ENCODE measurements at places on chromosomes 3 and 15. TPM values are rescaled to one million over a fixed set of nuclear protein-coding genes. Genes with fewer than 3 reads are reported as not detected.

- no peak for DNase-seq
Measured at GRCh38 chr3:42960786-42961185, 18.3 kb upstream of the GASK1A start.

DNA sequence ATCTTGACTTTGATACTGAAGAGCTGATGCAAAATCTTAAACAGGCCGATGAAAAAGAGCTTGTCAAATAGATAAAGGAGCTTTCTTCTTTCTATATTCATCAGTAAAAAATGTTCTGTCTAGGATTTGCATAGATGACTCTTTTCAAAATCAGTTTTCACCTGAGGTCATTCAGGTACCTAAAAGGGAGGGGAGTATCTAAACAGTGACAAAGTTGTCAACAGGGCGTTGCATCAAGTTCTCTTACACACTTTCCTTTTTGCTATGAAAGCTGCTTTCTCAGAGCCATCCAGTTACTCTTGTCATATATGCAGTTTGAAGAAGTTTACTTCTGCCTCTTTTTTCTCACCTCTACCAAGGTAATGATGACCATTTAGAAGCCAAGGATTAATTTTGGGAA, 60.0 kb downstream of the AKAP13 start:
- no peak for DNase-seq

- DNase-seq, result no peak
Measured at GRCh38 chr3:118900737-118901525, 133.7 kb downstream of the IGSF11 start.

DNA sequence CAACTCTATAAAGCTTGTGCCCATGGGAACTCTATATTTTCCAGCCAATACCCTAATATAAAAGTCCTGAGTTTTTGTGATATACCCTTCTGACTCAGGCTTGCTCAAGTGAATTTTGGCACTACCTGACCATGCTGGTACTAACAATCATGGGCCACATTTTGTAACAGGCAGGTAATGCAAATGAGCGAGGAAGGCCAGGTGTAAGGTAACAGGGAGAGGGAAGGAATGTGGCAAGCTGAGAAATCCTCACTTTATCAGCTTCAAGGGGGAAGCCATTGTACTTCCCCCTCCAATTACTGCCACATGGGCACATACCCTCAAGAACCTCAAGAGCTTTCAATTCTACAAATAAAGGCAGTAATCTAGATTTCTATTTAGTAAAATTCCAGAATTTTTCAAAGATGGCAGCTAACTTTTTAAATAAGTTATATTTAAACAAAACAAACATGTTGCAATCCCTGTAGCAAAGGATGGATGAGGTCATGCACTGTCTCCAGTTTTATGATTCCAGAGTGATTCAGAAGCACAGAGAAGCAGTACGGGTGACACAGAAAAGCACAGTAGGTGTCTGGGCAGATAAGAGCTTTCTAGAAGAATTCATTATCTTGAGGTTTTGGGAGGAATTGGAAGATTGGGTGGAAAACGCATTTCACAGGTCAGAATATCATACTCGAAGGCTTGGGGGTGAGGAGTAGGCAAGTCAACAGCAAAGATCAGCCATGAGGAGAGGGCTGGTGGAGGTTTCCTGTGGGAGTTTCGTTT, 87.6 kb downstream of the FOXP1 start:
- no peak for DNase-seq

GRCh38 chr3:184586851-184587250, 25.3 kb downstream of the EPHB3 start:
- DNase-seq, result no peak

DNA sequence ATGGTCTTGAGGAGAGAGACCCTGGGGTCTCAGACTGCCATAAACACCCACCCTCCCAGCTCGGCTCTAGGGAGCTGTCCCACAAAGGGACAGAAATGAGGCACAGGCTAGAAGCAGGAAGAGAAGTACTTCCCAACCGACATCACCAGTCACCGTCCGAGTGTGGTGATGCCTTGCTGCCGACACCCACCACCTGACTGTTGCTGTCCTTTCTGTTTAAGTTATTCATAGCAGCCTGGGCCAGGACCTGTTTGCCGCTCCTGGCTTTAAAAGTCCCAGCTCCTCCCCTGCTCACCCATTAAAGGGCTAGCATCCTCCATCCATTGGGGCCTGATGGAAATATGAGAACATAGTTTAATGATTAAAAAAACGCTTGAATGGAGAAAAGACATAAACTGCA, 13.2 kb upstream of the SPG11 start:
- DNase-seq, result no peak

GRCh38 chr15:69712991-69713390, 260.4 kb downstream of the RPLP1 start:
- DNase-seq, result no peak

- no peak for DNase-seq
Measured at GRCh38 chr3:144058713-144059112, 87.1 kb downstream of the DIPK2A start.

DNA sequence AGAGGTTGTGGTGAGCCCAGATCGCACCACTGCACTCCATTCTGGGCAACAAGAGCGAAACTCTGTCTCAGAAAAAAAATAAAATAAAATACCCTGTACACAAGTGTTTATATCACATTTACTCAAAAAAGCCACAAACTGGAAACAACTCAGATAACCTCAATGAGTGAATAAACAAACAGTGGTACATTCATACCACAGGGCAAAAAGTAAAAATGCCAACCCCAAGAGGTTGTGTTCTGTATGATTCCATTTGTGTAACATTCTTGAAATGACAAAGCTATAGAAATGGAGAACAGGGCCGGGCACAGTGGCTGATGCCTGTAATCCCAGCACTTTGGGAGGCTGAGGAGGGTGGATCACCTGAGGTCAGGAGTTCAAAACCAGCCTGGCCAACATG, 12.9 kb downstream of the EDC3 start:
- no peak for DNase-seq

DNA sequence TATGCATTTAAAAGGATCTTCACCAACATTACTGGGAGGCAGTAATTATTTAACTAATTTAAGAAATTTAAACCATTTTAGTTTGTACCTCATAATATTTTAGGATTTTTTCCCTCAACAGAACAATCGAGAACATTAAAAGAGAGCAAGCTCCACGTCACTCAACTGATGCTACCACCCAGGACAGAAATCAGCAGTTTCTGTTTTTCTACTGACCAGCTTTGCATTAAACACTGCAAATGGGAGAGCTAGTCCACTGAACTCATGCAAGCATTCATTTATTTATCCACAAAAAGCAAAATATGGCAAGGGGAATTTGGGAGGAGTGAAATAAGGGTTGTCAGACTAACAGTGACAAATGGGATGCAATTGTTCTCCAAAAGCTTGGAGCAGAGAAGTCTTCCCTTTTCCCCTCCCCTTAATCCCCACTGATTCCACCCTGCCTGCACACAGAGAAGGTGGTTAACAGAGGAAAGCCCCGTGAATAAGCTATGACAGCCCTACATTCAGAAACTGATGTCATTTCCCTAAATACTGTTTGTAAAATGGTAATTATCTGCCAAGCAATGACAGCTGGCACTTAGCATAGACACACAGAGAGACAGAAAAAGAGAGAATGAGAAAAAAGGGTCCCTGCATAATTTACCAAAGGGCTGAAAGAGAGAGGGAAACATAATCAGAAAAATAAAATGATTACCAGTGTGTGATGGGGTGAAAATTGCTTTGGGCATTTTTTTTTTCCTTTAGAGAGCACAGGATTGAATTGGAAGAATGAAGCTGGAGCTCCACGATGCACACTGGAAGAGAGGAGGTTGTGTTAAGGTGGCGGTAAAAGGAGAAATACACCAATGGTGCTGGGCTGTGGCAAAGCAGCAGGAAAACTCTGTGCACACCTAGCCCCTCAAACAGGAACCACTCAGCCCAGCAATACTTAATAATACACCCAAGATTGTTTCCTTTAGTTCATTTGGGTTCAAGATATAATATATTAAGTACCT, 777.4 kb downstream of the TUSC7 start:
- DNase-seq, result no peak

DNA sequence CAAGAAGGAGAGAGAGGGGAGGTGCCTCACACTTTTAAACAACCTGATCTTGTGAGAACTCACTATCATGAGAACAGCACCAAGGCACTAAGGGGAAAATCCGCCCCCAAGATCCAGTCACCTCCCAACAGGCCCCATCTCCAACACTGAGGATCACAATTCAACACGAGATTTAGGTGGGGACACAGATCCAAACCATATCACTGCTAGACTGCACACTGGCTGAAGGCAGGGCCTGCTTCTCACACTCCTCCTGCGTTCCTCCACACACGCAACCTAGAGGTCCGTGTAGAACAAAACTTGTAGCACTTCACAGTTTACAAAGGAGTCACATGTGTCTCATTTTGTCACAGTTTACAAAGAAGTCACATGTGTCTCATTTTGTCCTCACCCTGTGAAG, 97.8 kb downstream of the DAPK2 start:
- no peak for DNase-seq

GRCh38 chr3:197465996-197466549, 89.7 kb downstream of the BDH1 start:
- DNase-seq, result no peak

DNA sequence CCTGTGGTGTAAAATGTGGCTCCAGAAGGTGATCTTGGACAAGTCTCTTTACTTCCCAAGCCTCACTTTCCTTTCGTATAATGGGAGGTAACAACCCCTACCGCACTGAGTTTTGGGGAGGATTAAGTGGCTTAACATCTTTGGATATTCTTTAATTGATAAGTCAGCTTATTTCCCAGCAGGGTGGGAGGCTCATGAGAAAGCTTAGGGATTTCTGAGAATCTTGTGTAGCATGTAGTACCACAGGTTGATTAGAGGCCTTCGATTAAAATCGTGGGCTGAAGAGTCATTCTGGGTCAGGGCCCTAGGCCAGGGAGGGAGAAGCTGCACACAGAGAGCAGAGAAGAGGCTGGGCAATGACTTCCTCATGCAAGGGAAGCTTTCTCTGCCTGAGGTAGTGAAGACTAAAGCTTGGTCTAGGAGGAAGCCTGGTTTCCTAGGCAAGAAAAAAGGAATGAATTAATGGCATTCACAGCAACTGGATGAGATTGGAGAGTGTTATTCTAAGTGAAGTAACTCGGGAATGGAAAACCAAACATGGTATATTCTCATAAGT, 1.5 kb upstream of the NMNAT3 start:
- DNase-seq, result no peak

GRCh38 chr3:122183893-122184590, 574 bp downstream of the CASR start:
- no peak for DNase-seq

DNA sequence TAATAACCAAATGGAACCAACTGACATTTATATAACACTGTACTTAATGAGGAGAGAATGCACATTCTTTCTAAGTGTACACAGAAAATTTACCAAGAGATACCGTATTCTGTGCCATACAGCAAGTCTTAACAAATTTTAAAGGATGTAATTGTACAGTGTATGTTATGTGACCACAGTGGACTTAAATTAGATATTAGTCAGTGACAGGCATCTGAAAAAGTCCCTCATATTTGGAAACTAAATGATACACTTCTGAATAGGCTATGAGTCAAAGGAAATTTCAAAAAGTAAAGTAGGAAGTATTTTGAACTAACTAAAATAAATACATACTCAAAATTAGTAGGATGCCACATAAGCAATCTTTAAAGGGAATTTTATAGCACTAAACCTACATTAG, 59.6 kb upstream of the P3H2 start:
- no peak for DNase-seq

DNA sequence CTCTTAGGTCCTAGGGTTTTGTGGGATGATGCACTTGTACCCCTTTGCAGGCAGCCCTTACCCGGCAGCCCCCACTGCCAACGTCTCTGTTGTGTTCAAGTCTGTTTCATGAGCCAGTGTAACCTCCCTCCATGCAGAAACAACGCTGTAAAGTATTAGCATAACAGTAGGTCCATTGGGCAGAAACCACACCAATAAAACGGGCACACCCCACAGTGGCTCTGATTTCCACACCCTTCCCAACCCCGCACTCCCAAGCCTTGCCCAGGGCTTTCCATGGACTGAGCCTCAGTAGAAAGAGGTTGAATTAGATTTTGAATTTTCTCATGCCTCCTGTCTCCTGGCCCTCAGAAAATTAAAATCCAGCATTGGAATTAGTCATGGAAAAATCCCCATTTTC, 124.5 kb downstream of the CACNA1D start:
- no peak for DNase-seq

- DNase-seq, result no peak
Measured at GRCh38 chr3:119862616-119863015, 80.7 kb downstream of the NR1I2 start.

DNA sequence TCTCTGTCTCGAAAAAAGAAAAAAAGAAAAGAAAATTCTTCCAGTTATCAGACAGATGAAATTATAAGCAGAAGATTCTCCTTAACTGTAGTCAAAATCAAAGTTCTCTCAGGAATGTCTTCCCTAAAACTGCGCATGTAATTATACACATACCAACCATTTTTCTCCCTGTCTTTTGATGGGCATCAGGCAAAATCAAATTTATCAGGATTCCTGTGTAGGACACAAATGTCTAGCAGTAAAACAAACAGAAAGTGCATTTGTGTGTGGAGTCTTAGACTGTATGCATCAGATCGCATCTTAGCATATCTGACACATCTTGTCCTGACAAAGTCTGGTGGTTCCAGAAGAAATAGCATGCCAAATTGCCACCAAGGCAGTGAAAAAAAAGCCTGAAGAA, 3.9 kb upstream of the ARPIN start:
- DNase-seq, result no peak

DNA sequence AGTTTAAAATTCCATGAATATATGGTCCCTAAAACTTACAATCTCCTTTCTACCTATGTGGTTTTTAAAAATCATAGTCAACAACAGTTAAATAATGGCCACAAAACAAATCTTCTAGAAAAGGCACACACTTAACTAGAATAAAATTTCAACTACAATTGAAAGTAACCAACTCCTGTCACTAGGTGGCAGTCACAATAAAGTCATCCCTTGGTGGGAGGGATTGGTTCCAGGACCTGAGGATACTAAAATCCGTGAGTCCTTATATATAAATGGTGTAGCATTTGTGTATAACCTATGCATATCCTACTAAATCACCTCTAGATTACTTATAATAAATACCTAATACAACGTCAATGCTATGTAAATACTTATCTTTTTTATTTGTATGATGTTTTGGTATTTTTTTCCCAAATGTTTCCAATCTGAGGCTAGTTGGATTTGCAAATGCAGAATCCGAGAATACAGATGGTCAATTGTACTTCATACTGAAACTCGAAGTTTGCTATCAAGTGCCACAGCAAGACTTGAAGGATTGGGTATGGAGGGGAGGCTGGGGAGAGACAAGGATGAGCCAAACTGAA, 172.6 kb downstream of the FMN1 start:
- DNase-seq, result no peak

Gene IL17RC
- total RNA-seq, result 90.6 TPM

Gene ARNT2
- total RNA-seq, result 5.9 TPM

Gene DAZL
- not detected for total RNA-seq

Gene CRYGS
- total RNA-seq, result 3.8 TPM

Gene CYP1A1
- total RNA-seq, result 32.1 TPM

Gene OR5K2
- not detected for total RNA-seq

Gene IGDCC3
- total RNA-seq, result 0.33 TPM

Gene UACA
- total RNA-seq, result 68.5 TPM

Gene C2CD4A
- total RNA-seq, result 0.66 TPM

Gene HYKK
- total RNA-seq, result 14.7 TPM

Gene CSTA
- total RNA-seq, result 40.3 TPM

Gene CLPX
- total RNA-seq, result 47.5 TPM

Gene MELTF
- 58.2 TPM for total RNA-seq

Gene PCOLCE2
- 30.2 TPM for total RNA-seq

All from breast epithelium (tissue), 4 donors.